ENCODE measurements at places on chromosomes 11 and 22. TPM values are rescaled to one million over a fixed set of nuclear protein-coding genes. Genes with fewer than 3 reads are reported as not detected.

The THY1 gene
- not detected for total RNA-seq

The DEUP1 gene
- total RNA-seq = not detected

The MUC15 gene
- not detected for total RNA-seq

The SCN3B gene
- not detected for total RNA-seq

DNA sequence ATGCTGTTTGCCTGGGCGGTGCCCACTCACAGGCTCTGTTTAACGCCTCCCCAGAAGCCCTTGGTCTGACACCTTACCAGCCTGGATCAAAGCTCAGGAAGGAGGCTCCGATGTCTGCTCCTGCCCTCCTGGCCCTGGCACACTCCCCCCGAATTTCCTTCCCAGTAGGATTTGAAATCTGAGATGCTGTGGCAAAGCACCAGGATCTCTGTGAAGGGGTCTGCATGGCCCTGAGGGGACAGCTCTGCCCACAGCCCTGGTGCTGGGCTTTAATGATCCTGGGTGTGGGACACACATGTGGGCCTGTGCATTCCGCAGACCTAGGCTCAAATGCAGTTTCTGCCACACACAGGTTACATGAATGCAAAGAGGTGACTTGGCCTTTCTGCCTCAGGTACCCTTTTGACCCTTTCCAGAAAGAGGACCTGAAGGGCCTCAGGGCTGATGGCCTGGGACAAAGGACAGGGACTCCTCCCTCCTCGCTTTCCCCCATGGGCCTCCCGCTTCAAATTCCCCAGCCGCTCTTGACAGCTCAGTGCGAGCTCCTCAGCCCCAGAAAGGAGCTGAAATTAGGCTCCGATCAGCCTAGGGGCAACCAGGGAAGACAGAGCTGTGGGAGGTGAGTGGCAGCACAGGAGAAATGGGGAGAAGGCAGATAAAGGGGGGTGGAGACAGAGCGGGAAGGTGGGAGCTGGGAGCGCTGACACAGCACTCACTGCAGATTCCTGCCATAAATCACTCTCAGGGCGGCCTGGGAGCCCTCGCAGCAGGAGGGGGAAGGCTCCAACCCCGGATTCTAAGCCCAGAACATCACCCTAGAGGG, 41.3 kb downstream of the TRIM29 start:
- no peak overlapping the region for H3K4me3 ChIP-seq
- H3K36me3 ChIP-seq = no peaks in the 10 kb centered on the region
- H3K4me1 ChIP-seq = peaks cover 2% of the 10 kb centered on the region
- DNase-seq = no peak
- peaks cover 5% of the 10 kb centered on the region for H3K27me3 ChIP-seq

DNA sequence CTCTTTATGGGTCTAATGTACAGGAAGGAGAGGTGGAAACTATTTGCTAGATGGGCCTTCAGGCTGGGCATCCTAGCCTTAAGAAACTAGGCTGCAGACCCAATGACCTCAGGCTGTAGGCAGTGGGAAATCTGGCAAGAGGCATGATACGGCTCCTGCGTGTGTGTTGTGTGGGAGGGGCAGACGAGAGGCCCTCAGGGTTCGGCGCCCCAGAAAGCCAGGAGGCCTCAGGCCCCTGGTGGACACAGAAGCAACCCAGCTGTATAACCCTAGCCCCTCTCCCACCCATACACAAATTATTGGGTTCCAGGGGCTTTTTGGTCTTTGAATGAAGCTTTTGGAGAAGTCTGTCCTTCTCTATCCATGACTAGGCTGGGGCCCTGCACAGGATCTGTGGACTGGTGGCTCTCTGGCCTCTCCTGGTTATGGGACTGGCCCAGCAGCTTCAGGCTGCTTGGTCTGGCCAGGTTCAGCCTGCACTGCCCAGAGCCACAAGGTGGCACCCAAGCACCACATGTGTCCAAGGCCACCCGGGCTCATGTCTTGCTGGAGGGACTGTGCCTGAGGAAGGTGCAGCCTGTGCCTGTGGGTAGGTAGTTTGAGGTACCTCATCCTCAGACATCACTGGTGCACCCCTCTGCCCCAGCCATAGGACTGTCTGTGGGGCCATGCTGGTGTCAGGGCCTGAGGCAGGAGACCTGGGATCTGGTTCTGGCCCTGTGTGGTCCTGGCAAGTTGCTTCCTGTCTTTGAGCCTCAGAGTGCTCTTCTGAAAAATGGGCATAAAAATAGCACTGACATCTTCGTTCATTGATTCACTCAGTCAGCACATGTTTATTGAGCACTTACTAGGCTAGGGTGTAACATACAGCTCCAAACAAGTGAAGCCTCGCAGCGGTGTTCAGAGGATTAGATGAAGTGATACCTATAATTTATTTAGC, 87.5 kb downstream of the RRM1 start:
- DNase-seq = peak; percentile 56
- no peak overlapping the region for H3K4me3 ChIP-seq
- peaks cover 15% of the 10 kb centered on the region for H3K4me1 ChIP-seq
- no peaks in the 10 kb centered on the region for H3K36me3 ChIP-seq
- no peak overlapping the region for H3K27ac ChIP-seq
- peaks cover 5% of the 10 kb centered on the region for H3K27me3 ChIP-seq

- H3K4me1 ChIP-seq = no peaks in the 10 kb centered on the region
- no peaks in the 10 kb centered on the region for H3K36me3 ChIP-seq
- no peaks in the 10 kb centered on the region for H3K27me3 ChIP-seq
Observed at GRCh38 chr11:87290304-87290922, 252.7 kb downstream of the TMEM135 start.

GRCh38 chr22:46069521-46070214, 80.7 kb upstream of the PPARA start:
- peak overlapping the region; percentile 84 for H3K4me3 ChIP-seq
- H3K27ac ChIP-seq = peak overlapping the region; percentile 70
- no peaks in the 10 kb centered on the region for H3K36me3 ChIP-seq
- no peaks in the 10 kb centered on the region for H3K27me3 ChIP-seq
- H3K4me1 ChIP-seq = peaks cover 20% of the 10 kb centered on the region

DNA sequence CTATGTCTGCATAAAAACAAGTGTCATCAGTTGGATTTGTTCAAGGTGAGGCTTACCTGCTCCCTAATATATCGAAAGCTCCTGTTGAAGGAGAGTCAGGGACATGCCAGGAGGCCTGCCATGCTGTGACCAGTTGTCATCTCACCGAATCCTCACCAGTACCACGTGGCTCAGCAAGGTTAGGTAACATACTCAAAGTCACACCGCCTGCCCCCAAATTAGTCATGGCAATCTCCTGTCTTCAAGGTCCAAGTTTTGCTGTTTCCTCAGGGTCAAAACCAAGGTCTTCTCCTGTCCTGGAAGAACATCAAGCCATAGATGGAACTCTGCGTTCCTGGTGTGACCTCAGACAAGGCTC, 67.8 kb downstream of the IGLL1 start:
- peaks cover 4% of the 10 kb centered on the region for H3K27me3 ChIP-seq
- no peaks in the 10 kb centered on the region for H3K4me1 ChIP-seq
- no peak for DNase-seq
- H3K4me3 ChIP-seq = no peak overlapping the region

GRCh38 chr22:45884201-45885062, 92.5 kb downstream of the WNT7B start:
- peaks cover 29% of the 10 kb centered on the region for H3K27me3 ChIP-seq
- H3K4me1 ChIP-seq = no peaks in the 10 kb centered on the region
- no peak overlapping the region for H3K4me3 ChIP-seq
- H3K27ac ChIP-seq = no peak overlapping the region
- no peak for DNase-seq
- H3K36me3 ChIP-seq = no peaks in the 10 kb centered on the region

DNA sequence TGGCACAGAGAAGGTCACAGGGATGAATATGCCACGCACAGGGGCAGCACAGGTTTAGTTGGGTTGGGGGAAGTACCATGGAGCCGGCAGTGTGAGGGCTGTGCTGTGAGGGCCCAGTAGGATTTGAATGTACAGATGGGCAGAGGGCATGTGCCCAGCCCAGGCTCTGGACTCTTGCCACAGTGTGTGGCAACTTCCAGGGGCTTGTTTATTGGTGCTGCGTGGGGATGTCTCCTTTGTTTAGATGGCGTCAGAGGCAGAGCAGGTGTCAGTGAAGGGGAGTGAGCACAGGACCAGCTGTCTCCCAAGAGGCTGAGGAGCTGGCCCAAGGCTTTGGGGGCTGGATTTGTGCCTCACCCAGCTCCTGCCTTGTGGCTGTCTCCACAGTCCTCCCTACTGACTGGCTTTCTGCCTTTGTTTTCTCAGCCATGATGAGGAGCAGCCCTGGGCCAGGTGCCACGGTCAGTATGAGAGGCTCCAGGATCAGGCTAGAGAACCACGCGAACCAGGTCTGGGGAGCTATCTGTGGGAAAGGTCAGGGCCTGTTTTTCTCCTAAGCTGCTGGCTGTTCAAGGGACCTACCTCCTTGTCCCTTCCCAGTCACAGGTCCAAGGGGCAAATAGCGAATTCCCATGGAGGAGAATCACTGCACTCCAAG, 21.9 kb downstream of the SUN2 start:
- DNase-seq = no peak
- H3K4me1 ChIP-seq = peaks cover 26% of the 10 kb centered on the region
- H3K27ac ChIP-seq = peak overlapping the region; percentile 75
- H3K4me3 ChIP-seq = no peak overlapping the region

DNA sequence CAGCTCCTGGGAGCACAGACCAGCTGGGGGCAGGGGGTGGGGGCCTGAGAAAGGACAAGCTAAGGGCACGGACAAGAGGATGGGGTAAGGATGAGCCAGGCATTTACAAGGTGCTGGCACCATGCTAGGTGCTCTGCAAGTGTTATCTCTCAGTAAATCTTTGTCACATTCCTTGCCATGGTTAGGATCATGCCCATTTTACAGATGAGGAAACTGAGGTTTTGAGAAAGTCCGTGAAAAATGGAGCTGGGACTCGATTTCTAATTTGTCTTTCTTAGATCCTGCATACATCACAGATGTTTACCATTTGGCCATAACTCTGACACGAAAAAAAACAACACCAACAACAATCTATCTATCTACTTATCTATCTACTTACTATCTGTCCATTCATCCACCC, 429.7 kb downstream of the MIAT start:
- H3K27me3 ChIP-seq = peaks cover 16% of the 10 kb centered on the region
- H3K4me1 ChIP-seq = no peaks in the 10 kb centered on the region
- no peak overlapping the region for H3K4me3 ChIP-seq
- no peak for DNase-seq
- H3K27ac ChIP-seq = no peak overlapping the region
- no peaks in the 10 kb centered on the region for H3K36me3 ChIP-seq

GRCh38 chr11:40597546-40598113, 861.8 kb downstream of the LRRC4C start:
- no peaks in the 10 kb centered on the region for H3K27me3 ChIP-seq
- no peaks in the 10 kb centered on the region for H3K4me1 ChIP-seq
- H3K27ac ChIP-seq = no peak overlapping the region
- DNase-seq = no peak
- no peak overlapping the region for H3K4me3 ChIP-seq

DNA sequence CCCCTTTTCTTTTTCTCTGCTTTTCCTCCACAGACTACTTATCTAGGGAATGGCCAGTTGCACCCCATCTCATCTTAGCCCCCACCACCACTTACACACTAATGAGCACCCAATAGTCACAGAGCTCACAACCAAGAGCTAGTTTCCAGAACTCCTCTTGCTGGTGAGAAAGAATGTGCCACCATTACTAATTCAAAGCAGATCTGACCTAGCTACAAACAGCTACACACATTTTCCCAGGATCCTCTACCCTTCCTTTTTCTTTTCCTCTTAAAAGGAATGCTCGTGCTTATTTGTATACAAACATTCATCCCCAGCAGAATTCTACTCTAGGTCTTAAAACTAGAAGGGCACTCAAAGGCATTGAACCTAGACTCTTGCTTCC, 136.8 kb downstream of the CD44 start:
- H3K4me1 ChIP-seq = peaks cover 48% of the 10 kb centered on the region
- no peak for DNase-seq
- no peak overlapping the region for H3K4me3 ChIP-seq
- H3K27me3 ChIP-seq = no peaks in the 10 kb centered on the region

GRCh38 chr11:48170241-48171233, 46.1 kb upstream of the OR4B1 start:
- H3K27me3 ChIP-seq = no peaks in the 10 kb centered on the region
- H3K27ac ChIP-seq = no peak overlapping the region
- no peak overlapping the region for H3K4me3 ChIP-seq
- DNase-seq = no peak
- peaks cover 18% of the 10 kb centered on the region for H3K36me3 ChIP-seq

GRCh38 chr11:10499452-10499851, 41.5 kb downstream of the RNF141 start:
- H3K4me1 ChIP-seq = no peaks in the 10 kb centered on the region
- no peak overlapping the region for H3K4me3 ChIP-seq
- DNase-seq = no peak
- no peak overlapping the region for H3K27ac ChIP-seq
- no peaks in the 10 kb centered on the region for H3K27me3 ChIP-seq

Measured in activated naive CD8-positive, alpha-beta T cell treated with anti-CD3 and anti-CD28 coated beads, Interleukin-2, amount 10 ng/mL, durations not matched to agents 7 days and 5 days (primary cell).